Fibroblast of skin of abdomen (primary cell): ENCODE measurements at places on chromosomes 7 and 10.

GRCh38 chr7:6167004-6167551 lies 105.3 kb downstream of the CYTH3 start:
- DNase-seq: no peak

GRCh38 chr10:113736576-113736975 lies 14.9 kb upstream of the PLEKHS1 start:
- peak; percentile 18 for DNase-seq

DNA sequence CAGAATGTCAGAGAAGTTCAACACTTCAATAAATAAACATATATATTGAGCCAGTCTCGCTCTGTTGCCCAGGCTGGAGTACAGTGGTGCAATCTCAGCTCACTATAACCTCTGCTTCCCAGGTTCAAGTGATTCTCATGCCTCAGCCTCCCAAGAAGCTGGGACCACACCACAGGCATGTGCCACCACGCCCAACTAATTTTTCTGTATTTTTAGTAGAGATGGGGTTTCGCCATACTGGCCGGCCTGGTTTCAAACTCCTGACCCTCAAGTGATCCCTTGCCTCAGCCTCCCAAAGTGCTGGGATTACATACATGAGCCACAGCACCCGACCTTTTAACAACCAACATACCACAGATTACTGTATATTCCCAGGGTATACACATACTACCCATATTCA lies 134.2 kb downstream of the JMJD1C start:
- DNase-seq: no peak

- no peak for DNase-seq
Measured at GRCh38 chr7:45582868-45583277, 8.7 kb downstream of the ADCY1 start.

GRCh38 chr7:46286356-46286755 lies 365.3 kb upstream of the IGFBP3 start:
- DNase-seq: no peak

GRCh38 chr7:158248816-158249215 lies 338.8 kb downstream of the PTPRN2 start:
- DNase-seq: no peak
